ENCODE measurements at places on chromosomes 3 and 15. TPM values are rescaled to one million over a fixed set of nuclear protein-coding genes. Genes with fewer than 3 reads are reported as not detected.

UBAP1L gene
- 1.2 TPM for total RNA-seq

CELF6 gene
- 0.41 TPM for total RNA-seq

GHRL gene
- total RNA-seq, result not detected

SST gene
- total RNA-seq, result not detected

Data from kidney epithelial cell (primary cell).